ENCODE measurements at places on chromosomes 5 and 9. TPM values are rescaled to one million over a fixed set of nuclear protein-coding genes. Genes with fewer than 3 reads are reported as not detected.

DNA sequence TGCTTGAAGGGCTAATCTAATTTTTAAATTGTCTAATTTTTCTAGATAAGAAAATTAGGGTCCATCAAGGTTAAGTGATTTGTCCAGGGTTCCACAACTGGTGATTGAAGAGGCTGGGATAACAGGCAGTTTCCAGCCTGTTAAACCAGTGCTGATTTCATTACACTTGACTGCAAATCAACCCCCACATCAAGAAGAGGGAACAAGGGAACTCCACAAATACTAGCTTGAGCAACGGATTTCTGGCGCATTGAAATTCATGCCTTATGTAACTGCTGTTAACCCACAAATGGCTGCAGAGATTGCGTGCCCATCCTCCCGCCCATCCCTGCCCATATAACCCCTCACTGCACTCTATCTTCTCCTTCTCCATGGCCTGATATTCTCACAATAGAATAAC, 10.0 kb downstream of the PLPPR1 start:
- no peak for DNase-seq

DNA sequence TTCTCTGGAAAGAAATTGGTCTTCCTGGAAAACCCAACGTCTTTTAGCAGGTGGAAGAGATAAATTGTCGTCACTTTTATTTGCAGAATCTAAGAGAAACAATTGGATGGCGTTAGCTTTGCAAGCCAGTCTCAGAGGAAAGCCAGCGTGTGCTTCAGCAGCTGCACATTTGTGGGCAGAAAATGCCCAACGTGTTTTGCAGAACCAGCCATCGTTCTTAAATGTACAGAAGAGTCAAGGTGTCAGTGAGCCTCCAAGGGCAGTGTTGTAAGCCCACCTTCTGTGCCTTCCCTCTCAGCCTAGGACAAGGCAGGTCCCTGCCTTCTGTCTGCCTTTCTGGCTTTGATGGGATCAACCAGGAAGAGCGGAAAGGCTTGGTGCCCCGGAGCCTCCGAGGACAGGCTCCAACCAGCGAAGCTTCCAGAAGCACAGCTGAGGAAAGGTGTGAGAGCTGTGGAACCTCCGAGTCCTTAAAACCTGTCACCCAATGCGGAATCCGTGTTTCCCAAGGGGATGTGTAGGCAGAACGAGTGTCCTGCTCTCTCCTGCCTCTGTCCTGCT, 116.0 kb upstream of the IRX2 start:
- no peak for DNase-seq

- DNase-seq: no peak
Observed at GRCh38 chr9:14441976-14442651, 128.2 kb upstream of the NFIB start.

DNA sequence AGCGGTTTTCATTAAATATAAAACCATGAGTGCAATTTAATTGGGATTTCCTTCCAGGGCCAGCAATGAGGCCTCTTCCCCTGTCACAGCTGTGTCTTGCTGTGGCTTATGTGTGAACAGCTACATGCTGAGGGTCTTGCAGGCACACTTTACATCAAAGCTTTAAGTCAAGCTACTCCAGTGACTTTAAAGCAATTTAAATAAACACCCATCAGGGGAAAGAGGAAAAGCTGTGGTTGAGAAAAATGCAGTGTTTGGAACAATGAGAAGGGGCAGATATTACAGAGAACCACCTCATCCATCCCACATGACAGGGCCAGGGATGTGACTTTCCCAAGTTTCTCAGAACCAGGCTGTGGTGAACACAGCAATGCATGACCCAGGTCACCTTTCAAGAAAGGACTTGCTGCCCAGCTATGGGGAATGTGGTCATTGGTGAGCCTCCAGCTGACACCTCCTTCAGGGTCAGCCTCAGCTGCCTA, 115.9 kb upstream of the LPAR1 start:
- no peak for DNase-seq

GRCh38 chr5:16392718-16393117, 72.9 kb downstream of the ZNF622 start:
- DNase-seq: no peak

- no peak for DNase-seq
Observed at GRCh38 chr9:131889437-131890251, 149.8 kb upstream of the RAPGEF1 start.

DNA sequence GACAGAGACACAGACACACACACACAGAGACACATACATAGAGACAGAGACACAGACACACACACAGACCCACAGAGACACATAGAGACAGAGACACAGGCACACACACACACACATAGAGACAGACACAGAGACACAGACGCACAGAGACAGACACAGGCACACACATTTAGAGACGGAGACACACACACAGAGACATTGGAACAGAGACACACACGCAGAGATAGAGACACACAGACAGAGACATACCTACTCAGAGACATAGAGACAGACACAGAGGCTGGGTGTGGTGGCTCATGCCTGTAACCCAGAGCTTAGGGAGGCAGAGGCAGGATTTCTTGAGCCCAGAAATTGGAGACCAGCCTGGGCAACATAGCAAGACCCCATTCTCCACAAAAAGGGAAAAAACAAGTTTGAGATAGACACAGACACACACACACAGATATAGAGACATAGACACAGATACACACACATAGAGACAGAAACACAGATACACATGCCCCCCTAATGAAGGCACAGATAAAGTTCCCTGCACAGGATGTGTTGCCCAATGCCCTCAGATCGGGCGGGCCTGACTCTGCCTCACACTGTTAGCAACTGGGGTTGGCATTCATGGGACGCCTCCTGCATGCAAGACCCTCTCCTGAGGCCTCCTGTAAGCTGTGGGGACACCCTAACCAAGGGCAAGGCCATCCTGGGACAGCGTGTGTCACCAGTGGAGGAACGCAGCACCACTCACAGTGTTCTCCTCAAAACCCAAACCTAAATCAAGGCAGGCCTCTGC, 3.3 kb upstream of the RALGDS start:
- DNase-seq: no peak

DNA sequence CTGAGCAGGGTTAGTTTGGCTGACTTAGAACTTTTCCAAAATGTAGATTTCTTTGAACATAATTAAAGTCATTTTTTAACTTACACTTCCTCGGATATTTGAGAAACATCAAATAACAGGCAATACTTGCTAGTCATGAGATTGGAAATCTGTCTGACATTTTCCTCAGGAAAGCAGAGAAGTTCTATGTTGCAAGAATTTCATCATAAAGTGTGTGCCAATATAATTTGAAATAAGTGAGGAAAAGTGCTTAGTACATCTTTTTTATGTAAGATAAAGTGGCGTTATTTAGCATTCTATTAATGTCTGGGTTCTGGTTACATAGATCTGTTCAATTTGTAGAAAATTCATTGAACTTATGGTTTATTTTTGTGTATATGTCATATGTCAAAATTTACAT, 48.7 kb upstream of the C5orf47 start:
- no peak for DNase-seq

DNA sequence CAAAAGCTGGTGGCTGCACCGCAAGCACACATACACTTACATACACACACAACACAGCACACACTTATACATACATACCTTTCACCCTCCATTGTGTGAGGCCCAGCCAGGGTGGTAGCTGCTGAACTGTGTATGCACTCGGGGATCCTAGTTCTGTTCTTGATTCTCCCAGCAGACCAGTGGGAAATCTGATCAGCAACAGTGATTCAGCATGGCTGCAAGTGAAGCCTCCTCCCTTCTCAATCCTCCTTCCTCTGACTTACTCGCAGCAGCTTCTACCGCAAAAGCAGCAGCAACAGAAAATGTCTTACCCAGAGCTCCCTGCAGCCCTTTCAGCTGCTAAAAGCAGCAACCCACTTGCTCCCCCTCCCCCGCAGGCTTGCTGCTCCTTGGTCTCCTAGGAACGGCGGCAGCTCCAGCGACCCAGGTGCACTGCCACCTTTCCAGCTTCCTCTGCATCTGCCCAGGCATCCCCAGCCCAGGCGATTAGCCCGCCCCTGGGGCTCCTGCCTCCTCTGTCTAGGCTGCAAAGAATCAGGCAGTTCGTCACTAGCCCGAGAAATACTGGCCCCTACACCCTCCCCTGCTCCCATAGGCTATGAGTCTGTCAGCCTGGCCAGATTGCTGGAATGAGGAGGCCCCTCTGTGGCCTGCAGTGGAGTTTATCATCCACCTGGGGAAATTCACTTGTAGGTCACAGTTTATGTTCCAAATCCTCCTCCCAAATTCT, at the start of gene KLHL3:
TSS of gene KLHL3 (minus strand) at position 535 of the 730 bp plus-strand sequence. CDS start at position 92, 443 bp downstream.
- DNase-seq: no peak

DNA sequence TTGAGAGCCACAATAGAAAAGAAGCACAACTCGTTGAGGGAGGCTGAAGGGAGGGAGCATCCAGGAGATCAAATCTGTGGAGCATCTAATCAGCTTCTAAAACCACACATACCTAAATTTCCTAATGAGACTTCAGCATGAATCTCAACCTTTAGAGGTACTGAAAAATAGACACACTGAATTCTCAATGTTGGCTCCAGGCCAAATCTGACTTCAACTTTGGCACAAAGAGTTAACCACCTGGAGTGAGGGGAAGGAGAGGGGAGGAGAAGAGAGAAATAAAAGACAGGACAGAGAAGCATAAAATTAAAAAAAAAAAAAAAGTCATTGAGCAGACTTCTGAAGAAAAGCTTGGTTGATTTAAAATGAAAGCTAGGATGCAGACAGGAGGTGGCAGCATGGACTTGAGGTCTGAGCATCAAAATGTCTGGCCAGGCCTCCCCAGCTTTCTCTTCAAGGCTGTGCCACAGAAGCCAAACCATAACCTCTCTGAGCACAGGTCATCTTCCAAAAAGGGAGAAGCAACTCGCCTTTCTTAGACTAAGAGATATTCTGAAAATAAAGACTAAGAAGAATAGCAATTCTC, 205.6 kb downstream of the DENND1A start:
- no peak for DNase-seq

DNA sequence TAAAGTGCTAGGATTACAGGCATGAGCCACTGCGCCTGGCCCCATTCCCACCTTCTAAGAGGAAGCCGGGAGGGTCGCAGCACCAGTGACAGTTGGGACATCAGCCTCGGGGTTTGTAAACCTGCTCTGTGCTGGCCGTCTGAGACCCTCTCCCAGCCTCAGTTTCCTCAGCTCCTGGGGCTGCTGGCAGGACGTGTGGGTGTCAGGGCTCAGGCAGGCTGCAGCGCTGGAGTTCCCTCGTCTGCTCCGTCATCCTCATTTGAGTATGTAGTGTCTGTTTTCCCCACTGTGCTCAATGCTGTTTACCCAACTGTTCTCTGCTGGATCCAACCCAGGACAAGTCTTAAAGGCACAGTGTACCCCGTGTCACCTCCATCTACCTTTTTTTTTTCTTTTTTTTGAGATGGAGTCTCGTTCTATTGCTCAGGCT, 2.0 kb upstream of the NINJ1 start:
- no peak for DNase-seq

The PLPP7 gene
- total RNA-seq: 1.7 TPM

The AKNA gene
- 6.3 TPM for total RNA-seq

The CDC20B gene
- total RNA-seq: not detected

The SPAG8 gene
- 0.24 TPM for total RNA-seq

The LOX gene
- total RNA-seq: 60.5 TPM

The PNPLA7 gene
- total RNA-seq: 0.98 TPM

The FSTL4 gene
- not detected for total RNA-seq

The GFI1B gene
- total RNA-seq: not detected

The BHMT gene
- 0.93 TPM for total RNA-seq

The LHX6 gene
- 0.12 TPM for total RNA-seq

The PCDHA4 gene
- 10.8 TPM for total RNA-seq

Data from Caki2 (cell line).